NCI-H1048 (cell line): ENCODE measurements at places on chromosomes 1 and 21.

- no peak for DNase-seq
Measured at GRCh38 chr1:107896936-107897335, 68.0 kb downstream of the VAV3 start.

DNA sequence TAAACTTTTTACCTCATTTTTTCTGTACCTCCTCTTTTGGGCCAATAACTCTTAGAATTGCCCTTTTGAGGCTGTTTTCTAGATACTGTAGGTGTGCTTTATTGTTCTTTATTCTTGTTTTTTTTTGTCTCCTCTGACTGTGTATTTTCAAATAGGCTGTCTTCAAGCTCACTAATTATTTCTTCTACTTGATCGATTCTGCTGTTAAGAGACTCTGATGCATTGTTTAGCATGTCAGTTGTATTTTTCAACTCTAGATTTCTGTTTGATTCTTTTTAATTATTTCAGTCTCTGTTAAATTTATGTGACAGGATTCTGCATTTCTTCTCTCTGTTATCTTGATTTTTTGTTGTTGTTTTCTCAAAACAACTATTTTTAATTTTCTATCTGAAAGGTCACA, 130.3 kb downstream of the PHTF1 start:
- no peak for DNase-seq

DNA sequence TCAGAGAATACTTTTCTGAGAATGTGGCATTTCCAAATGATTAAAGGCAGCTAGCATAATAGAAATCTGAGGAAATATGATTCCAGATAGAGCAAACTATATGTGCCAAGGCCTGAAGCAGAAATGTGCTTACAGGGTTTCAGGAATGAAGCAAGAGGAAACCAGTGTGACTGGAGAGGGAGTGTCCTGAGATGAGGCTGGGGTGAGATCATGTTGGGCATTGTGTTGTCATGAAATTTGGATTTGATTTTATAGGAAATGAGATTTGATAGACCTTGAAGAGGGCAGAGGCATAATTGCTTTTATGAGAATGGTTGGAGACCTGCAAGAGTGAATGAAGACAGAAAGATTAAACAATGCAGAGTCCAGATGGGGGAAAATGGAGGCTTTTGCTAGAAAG, 338.1 kb upstream of the SNX7 start:
- DNase-seq = no peak

DNA sequence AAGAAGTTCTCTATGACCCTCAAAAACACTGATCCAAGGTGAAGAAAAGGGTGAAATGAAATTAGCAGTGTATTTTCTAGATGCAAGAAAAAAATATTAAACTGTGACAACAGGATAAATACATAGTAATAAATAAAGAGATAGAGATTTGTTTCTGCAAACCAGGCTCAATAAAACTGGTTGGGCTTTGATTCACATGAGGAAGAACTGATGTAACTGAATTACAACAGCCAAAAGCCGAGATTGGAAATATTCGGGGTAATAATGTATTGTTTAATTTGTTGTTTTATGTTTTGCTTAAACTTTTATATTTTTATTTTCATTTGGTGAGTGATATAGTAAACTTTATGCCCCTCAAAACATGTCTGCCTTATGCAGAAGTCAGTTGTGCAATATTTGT, 285.0 kb downstream of the BRINP3 start:
- no peak for DNase-seq

- DNase-seq = no peak
Measured at GRCh38 chr1:45112661-45113060, 93.7 kb downstream of the ZSWIM5 start.
